Dorsolateral prefrontal cortex (tissue), 122 donors: ENCODE measurements at places on chromosomes 4 and X.

- no peak for DNase-seq
Observed at GRCh38 chr4:153611679-153612078, 72.4 kb upstream of the TLR2 start.

DNA sequence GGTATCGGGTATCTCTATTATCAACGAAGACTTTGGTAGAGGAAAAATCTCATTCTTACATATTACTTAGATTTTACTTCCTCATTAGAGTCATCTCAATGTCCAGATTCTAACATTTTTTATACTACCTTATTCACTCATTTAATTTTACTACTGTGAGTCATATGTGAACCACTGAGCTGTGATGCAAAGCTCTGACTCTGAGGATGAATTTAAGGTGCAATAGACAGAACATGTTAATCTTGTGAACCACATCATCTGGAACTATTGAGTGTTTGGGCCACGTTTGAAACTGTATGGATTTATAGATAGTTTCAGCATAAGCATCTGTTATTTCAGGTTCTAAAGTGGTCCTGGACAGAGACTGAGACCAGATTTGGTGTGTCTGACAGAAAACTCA lies 78.4 kb downstream of the PWWP3B start:
- no peak for DNase-seq

DNA sequence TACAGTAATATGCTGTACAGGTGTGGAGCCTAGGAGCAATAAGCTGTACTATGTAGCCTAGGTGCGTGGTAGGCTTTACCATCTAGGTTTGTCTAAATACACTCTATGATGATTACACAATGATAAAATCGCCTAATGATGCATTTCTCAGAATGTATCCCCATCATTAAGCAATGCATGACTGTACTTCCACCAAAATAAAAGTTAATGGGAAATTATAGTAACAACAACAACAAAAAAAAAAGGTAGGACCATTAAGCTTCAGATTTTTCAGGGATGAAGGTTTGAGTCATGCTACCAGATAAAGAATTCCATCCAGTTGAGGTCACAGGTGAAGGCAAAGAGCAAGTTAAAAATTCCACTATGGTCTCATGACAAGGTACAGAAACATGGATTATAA lies 68.2 kb downstream of the MAGEA10 start:
- DNase-seq, result no peak

DNA sequence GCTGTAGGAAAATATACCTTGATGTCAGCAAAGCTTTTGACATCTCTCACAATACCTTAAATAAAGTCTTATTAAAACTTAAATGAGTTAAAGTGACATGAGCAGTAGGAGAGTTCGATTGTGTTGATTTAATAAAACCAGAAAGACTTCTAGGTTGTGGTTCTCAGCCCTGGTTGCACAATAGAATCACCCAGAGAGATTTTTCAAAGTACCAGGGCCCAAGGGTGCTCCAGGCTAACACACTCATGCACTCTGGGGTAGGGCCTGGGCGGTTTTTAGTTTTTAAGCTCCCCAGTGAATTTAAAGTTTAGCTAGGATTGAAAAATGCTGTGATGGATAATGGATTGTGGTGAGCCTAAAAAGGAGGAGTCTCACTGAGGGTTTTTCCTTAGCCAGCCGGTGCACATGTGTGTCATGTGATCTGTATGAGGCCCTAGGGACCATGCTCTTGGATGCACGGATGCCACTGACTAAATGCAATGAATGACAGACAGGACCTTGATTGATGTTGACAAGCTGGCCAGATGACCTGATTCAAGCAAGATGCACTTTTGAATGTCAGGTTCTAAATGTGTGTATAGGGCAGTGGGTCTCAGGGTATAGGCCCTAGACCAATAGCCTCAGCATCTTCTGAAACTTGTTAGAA lies 185.0 kb downstream of the PTTG2 start:
- no peak for DNase-seq

DNA sequence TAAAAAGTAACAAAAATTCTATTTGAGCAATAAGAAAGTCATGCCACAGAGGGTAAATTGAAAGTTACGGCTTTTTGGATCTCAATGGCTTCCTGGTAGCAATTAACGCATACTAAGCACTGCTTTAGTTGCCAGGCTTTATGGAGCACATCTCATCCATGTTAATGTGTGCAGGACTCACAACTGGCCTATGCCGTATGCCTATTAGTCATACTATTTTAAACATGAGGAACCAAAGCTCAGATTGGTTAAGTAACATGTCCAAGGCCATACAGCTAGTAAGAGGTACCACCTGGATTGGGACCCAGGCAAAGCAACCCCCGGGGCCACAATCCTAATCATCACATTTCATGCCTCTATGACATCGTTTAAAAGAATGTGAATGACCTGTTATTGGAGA lies 17.1 kb downstream of the DAPP1 start:
- no peak for DNase-seq

GRCh38 chr4:186249785-186250754 lies 15.9 kb upstream of the F11 start:
- DNase-seq, result no peak

DNA sequence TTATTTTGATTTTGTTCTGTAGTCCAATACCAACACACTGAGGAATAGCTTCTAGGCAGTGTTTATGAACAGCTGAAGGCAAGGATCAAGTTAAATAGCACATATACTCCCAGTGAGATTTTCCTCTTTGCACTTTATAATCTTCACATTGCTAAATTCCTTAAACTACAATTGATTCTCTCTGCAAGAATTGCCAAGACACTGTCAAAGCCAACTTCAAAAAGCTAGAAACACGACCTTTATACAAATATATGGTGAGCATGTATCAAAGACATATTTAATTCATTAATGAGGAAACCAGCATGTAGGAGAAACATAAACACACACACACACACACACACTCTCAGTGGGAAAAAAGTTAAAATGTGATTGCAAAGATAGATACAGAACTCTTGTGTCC lies 86.4 kb upstream of the FAM9C start:
- no peak for DNase-seq

DNA sequence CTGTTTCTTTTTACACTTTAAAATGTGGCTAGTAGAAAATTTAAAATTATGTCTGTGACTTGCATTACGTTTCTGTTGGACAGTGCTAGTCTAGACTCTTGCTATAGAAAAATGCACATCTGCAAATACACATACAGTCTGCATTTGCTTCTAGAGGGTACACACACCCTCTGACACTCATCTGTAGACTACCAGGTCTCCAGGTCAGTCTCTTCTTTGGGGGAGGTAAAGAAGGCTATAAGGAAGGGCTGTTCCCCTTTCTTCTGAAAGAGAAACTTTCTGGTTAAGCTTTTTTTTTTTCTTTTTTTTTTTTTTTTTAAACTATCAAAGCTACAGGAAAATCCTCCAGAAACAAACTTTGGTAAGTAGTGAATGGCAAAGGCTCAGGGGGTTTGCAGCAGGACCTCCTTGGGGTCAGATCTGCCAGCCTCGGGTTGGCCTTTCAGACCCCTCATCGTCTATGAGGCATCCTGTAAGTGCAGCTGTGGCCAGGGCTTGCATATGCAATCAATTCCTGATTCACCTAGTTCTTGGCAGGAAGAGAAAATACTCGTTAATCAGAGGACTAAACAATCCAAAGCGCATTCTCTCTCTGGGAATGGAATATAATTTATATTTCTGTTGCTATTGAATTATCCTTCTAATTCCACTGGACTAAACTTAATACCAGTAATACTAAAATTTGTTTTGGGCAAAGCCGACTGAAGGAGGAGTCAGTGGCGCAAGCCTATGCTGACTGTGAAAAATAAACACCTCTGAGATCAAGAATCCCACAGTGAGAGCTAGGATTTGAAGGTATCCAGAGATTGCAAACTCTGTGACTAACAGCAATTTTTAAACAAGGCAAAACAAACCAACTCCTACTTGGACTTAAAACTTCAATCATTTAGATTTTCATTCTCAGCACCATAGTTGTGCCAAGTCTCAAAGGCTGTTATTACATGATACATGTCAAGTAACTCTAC lies 109.3 kb upstream of the TBC1D9 start:
- DNase-seq, result no peak

DNA sequence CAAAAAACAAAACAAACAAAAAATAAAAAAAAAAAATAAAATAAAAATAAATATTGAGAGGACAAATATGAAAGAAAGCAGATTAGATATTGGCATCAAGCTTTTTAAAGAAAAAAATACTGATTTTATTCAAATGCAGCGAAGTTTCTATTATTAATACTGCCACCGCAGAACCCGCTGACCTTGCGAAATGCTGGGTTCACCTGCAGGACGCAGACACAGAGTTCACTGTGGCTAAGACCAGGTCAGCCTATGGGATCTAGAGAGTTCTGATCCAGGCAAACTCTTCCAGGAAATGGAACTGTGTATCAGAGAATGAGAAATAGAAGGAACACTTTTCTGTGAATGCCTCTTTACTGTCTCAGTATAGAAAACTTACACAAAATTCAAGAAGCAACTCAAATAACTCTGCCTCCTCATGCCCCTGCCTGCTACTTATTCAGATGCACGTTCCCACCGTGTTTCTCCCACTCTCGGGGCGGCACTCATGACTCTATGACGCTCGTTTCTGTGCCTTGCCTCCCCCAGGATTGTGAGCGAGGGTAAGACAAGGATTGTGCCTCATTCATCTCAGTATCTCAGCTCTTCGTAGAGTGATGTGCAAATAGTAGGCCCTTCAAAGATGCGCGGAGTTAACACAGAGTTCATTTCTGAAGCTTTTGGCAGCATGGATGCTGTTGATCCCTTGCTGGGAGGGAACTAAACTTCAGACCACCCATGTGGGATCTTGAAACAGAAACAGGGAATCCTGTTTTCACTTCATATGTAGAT lies 44.1 kb upstream of the TLR3 start:
- DNase-seq, result no peak

- no peak for DNase-seq
Observed at GRCh38 chr4:145524552-145524951, 42.9 kb downstream of the SMAD1 start.

GRCh38 chrX:74423289-74423998 lies 2.2 kb downstream of the SLC16A2 start:
- DNase-seq, result no peak

DNA sequence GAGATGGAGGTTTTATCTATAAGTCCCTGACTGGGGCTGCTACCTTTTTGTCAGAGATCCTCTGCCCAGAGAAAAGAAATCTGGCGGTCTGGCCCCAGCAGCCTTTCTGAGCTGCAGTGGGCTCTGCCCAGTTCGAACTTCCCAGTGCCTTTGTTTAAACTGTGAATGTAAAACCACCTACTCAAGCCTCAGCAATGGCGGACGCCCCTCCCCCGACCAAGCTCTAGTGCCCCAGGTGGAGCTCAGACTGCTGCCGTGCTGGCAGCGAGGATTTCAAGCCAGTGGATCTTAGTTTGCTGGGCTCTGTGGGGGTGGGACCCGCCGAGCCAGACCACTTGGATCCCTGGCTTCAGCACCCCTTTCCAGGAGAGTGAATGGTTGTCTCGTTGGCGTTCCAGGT lies 121.8 kb downstream of the TSPAN5 start:
- no peak for DNase-seq

GRCh38 chr4:88382621-88383020 lies 4.0 kb downstream of the HERC6 start:
- no peak for DNase-seq

DNA sequence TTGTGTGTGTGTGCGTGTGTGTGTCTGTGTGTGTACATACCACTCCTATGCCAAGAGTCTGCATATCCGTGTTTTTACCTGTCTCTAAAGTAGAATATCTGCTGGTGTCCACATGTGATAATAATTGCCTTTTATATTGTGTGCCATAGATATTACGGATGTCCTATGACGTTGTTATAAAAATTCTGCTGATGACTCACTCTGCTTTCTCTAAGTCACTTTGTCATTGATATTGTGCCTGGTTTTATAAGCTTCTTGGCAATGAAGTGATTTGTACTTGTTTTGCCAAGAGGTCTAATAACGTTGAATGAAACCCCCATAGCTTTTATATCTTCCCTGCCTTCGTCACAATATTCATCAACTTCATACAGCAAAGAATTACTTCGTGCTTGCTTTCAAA lies 102.6 kb upstream of the C1GALT1C1 start:
- no peak for DNase-seq

GRCh38 chr4:89482251-89482650 lies 174.7 kb upstream of the GPRIN3 start:
- no peak for DNase-seq

DNA sequence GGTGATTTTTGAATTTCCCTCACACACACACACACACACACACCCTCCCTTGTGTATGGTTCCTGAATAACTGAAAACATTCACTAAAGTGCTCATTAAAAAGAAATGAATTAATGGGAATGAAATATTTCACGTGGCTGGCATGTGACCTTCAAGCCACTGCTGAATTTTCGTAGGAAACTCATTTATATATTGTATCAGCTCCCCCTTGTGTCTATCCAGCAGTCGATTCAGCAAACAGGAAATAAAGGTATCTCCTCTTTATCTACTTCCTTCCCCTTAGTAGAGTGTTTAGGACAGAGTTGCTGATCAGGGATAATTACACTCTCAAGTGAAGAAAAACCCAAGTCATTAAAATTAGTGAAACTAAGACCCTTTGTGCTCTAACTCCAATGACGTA lies 912.6 kb upstream of the LCORL start:
- no peak for DNase-seq

GRCh38 chrX:100373673-100374072 lies 36.4 kb downstream of the PCDH19 start:
- DNase-seq, result no peak

- no peak for DNase-seq
Observed at GRCh38 chrX:37745835-37746217, 34.0 kb upstream of the CYBB start.

- no peak for DNase-seq
Observed at GRCh38 chrX:41100200-41100599, 15.0 kb downstream of the USP9X start.

- DNase-seq, result no peak
Observed at GRCh38 chrX:121655276-121655675, 607.9 kb downstream of the GLUD2 start.

GRCh38 chrX:77299549-77299948 lies 147.6 kb upstream of the FGF16 start:
- no peak for DNase-seq

DNA sequence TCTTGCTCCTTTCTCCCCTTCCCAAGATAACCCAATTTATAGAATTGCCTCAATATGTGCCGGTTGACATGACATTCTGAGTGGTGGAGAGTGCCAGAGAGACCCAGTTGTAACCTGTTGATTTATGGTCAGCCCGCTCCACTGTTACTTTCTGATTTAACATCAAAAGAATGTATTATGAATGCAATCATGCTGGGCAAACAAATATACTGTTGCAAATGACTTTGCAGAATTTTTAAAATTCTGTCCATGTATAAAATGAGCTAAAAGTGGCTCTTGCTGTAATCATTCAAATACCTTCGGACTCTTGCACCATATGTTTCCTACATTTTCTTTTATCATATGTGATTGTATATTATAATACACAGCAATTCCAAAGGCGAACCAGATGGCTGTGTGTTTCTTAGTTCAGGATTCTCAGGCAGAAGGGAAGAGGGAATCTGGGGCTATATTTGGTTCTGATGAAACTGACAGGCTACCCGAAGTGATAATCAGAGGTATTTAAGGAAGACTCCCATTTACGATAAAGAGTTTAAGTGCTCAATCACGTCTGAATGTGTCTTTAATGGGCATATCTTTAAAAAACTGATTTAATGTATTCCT lies 131.7 kb downstream of the CLCN4 start:
- DNase-seq, result no peak
